ENCODE measurements at places on chromosomes 1 and 21.

DNA sequence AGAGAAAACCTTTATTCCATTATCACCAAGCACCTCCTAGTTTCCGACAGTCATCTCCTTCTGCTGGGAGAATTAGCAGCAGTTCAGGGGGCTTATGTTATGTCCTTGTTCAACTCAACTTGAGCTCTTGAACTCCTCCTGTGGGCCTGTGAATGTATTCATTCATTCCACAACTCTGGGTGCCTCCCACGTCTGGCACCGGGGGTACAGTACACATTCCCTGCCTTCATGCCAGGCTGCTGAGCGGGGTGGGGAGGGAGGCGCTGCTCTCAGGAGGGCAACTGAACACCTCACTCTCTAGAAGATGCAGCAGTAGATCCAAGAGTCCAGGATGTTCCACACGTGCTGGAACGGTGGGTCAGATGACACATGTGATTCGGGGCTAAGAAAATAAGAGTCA, 4.3 kb upstream of the MX2 start:
- no peak for DNase-seq

DNA sequence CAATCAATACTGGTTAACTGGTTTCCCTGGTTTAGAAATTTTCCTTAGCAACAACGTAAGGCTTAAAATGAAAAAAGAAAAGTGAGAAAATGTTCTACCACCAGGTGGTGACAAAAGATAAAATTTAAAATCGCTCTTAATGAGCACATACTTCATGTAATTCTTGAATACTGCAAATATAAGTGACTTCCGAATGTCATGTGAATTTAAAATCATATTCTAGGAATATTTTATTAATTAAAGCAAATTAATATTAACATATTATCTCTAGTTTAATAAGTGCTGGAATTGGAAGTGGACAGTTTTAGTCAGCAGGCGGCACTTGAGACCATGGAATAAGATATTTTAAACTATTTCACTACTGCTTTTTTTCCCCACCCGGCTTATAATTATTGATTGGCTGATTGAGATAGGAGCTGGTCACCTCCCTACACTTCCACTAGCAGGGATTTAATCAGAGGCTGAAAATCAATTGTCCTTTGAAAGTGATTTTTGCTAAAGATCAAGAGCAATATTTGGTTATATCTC, 5.0 kb upstream of the ADAMTS1 start:
- peak; percentile 71 for DNase-seq

- DNase-seq, result no peak
These were observed 17.4 kb upstream of the LRRC3 start for GRCh38 chr21:44437696-44438431.

- DNase-seq, result no peak
These were observed 454.3 kb downstream of the AJAP1 start for GRCh38 chr1:5108740-5109139.

- peak; percentile 18 for DNase-seq
These were observed 1.7 kb downstream of the HHAT start for GRCh38 chr1:210330279-210330866.

GRCh38 chr1:17109892-17110554, 9.2 kb downstream of the PADI2 start:
- DNase-seq, result peak; percentile 25

- no peak for DNase-seq
These were observed 154.4 kb downstream of the ZSCAN20 start for GRCh38 chr1:33626801-33627200.

GRCh38 chr21:38311765-38312164, 55.0 kb downstream of the KCNJ15 start:
- DNase-seq, result no peak

DNA sequence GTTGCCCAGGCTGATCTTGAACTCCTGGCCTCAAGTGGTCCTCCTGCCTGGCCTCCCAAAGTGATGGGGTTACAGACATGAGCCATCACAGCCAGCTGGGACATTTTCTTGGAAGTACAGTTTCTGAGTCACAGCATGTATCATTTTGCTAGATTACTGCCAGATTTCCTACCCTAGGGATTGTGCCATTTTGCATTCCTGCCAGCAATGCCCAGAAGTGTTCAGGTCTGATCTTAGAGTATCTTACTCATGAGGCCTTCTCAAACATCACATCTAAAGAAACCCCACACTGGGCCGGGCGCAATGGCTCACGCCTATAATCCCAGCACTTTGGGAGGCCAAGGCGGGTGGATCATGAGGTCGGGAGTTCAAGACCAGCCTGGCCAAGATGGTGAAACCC, 10.2 kb downstream of the BMP8A start:
- DNase-seq, result no peak

GRCh38 chr1:32755098-32755809, 52.7 kb upstream of the SYNC start:
- no peak for DNase-seq

DNA sequence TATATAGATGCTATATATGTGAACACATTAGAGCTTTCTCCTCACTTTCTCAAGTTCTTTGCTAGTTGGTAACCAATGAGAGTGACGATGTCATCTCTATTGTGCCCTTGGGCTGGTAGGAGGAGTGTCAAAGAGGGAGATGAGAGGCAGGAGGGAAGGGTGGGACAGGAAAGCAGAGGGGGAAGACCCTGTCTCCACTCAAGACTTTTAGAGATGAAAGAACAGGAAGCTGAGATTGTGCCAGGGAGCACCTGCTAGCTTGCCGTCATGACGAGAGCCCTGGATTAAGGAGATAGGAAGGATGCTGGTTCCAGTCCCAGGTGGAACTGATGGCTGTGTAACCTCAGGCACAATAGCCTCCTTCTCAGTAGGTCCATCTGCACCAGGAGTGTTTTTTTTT, 16.7 kb downstream of the CNR2 start:
- DNase-seq, result no peak

Measured in NCI-H2171 treated with DMSO at 0.1 percent for 48 hours (cell line).